CD8-positive, alpha-beta memory T cell (primary cell): ENCODE measurements at places on chromosomes 16 and 17. TPM values are rescaled to one million over a fixed set of nuclear protein-coding genes. Genes with fewer than 3 reads are reported as not detected.

DNA sequence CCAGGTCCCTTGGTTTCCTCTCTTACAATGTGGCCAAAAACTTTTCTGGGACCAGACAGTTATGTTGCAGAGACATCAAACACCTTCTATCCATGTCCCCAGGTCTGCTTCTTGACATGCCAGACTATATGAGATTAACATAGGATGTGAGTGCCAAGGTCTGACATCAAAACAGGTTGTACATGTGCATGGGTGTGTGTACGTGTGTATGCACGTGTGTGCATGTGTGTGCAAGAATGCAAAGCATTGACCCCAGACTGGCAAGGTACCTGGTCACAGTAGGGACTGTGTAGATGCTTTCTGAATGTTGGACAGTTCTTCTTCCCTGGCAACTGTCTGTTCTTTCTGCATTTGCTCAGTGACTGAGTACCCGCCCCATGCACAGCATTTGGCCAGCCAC is 85.6 kb downstream of the NDE1 start:
- no peak for DNase-seq

Gene UTS2R
- not detected for total RNA-seq

Gene RAD51C
- total RNA-seq: 95.3 TPM

DNA sequence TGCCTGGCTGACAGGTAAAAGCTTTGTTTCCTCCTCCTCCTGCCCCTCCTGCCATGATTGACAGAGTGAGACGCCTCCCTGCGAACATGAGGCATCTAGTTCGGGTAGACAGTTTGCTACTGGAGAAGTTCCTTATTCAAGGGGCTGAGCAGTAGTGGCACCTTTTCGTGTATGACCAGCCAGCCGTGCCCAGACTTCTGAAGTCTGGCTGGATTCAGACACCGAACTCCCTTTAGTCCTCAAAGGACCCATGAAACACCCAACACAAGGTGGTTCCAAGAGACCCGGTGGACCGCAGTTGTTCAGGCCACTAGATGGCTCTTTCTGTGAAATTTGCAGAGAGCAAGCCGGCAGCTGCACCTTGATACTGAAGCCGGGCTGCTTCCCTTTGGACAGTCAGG is 192.8 kb downstream of the XYLT1 start:
- DNase-seq: no peak

- DNase-seq: no peak
Measured at GRCh38 chr16:78584213-78584860, 484.9 kb downstream of the WWOX start.

- DNase-seq: no peak
Measured at GRCh38 chr17:65852911-65853310, 291.5 kb upstream of the AXIN2 start.

Gene PHOSPHO1
- not detected for total RNA-seq

Gene TERB1
- total RNA-seq: 0.20 TPM

DNA sequence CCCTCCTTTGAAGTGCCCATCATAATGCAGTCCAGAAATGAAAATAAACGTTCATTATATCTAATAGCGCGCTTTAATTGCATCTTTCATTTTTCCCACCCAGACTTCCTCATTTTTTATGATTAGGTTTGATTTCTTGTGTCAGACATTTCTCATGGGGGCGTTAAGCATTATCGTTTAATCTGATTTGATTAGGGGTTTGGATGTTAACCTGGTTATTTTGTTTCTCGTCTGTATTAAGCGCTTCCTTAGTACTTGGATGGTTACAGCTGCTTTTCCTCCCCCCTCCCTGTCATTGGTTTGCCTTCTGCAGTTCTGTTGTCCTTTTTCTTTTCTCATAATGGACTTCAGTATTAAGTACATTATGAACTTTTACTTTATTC is 540 bp downstream of the MFSD11 start:
- no peak for DNase-seq

DNA sequence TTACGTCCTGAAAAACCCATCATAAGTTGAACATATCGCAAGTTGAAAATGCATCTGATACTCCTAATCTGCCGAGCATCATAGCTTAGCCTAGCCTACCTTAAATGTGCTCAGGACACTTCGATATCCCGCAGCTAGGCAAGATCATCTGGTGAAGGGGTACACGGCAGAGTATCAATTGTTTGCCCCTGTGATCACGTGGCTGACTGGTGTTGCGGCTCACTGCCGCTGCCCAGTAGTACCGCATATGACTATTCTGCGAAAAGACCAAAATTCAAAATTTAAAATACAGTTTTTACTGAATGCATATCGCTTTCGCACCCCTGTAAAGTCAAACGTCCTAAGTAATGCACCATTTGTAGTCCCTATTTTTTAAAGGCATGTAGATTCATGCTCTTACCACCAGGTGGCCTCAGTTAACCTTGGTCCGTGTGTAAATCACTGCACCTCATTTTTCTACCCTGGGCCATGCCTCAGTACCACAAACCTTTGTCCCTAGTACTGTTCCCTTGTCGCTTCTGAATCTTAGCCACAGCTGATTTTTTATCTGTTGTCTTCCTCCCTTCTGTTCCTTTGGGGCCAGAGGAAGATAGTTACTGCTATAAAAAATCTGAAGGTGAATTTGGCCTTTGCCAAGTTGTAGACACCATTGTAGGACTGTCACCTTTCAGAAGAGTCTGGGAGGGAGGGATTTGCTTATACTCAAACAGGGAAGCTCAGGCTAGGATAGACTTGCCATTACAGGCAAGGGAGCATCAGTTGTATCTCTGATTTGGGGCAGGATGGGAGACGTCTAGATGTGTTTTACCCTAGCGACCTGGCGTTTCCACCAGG is 34.4 kb downstream of the WWP2 start:
- DNase-seq: no peak

DNA sequence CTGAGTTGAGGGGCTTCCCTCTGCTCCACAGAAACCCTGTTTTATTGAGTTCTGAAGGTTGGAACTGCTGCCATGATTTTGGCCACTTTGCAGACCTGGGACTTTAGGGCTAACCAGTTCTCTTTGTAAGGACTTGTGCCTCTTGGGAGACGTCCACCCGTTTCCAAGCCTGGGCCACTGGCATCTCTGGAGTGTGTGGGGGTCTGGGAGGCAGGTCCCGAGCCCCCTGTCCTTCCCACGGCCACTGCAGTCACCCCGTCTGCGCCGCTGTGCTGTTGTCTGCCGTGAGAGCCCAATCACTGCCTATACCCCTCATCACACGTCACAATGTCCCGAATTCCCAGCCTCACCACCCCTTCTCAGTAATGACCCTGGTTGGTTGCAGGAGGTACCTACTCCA is 26.0 kb downstream of the STH start:
- DNase-seq: no peak

DNA sequence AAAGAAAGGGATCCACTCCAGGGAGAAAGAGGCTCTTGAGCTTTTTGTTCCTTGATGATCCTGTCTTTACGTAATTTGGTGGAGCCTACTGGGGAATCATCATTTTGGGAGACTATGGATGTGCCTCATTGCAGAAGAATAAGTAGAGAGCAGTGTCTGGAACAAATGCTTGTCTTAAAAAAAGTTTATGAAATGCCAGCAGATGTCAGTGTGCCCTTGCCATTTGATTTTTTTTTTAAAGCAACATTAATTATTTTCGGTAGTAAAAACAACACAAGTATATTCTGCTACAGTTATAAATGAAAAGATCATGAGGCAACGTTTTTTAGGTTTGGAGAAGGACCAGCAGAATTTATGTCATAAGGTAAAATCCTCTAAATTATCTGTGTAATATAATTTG is 934.8 kb upstream of the EEF2KMT start:
- DNase-seq: no peak

DNA sequence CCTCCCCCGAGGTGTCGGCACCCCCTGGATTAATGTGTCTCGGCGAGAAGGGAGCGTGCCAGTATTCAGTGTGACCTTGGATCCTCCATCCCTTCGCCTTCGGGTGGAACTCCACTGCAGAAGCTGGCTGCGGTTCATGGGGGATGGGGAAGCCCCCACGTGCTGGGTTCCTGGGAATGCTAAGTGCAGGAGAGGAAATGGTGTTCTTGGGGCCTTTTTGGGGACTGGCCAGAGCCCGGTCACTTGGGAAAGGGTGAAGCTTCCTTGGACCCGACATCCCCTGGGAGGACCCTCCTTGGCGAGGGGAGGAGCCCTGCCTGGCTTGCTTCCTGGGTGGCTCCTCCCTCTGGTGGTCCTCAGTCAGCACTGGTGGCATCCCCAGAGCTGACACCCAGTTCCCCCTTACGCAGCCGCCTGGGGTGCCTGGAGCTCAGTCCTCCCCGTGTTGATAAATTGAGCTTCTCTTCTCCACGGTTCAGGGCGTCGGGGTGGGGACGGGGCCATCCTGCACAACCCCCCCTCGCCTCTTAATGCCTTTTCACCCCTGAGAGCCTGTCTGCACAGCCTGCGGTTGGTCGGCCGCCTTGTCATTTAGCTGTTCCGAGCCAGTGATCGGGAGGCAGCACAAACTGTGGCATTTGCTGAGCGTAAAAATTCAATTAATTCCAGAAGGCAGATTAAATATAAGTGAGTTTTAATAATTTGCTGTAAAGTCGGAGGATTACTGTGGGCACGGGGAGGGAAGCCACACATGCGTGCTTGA is 30.7 kb upstream of the GSE1 start:
- DNase-seq: no peak

DNA sequence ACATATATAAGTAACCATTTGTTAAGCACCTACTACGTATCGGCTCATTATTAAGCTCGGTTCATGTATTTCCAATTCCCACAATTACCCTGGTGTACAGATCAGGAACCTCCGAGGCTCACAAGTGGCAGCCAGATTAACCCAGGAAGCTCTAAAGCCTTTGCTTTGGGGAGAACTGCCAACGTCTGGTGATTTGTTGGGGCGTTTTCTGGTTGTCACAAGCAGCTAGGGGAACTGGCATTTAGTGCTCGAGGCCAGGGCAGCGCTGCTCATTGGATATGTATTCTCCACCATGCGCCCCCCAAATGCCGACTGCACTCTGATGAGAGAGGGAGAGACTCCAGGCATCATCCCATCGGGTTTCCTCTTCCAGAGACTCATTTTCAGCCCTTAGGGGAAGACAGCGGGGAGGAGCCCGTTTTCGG is 541 bp downstream of the ZNF18 start:
- peak; percentile 25 for DNase-seq

DNA sequence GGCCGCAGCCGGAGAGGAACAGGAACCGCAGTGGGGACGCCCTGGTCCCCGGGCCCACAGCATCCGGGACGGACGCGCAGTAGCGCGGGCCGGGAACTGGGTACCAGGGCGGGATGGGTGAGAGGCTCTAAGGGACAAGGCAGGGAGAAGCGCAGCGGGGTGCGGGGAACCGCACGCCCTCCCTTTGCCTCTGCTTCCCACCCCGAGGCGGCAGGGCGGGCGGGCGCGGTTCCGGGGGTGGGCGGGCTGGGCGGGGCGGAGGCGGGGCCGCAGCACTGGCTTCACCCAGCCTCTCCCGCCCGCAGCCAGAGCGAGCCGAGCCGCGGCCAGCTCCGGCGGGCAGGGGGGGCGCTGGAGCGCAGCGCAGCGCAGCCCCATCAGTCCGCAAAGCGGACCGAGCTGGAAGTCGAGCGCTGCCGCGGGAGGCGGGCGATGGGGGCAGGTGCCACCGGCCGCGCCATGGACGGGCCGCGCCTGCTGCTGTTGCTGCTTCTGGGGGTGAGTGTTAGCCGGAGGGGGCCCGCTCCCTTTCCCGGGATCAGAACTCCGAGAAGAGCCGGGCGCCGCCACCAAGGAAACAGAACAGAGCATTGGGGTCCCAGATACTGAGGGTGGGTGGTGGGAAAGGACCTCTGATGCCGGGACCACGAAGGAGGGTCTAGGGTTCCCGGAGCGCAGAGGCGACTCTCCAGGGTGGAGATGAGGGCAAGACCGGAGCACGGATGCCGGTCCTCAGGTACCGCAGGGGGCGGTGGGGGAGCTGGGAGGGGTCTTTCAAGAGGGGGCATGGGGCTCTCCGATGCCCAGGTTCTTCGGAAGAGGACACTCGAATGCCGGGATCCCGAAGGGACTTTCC is at the start of gene NGFR:
Gene NGFR, plus strand, starts transcription at position 308 of the 856 bp plus-strand sequence. Its CDS starts 125 bp downstream, at position 433.
- DNase-seq: peak; percentile 62

- DNase-seq: no peak
Measured at GRCh38 chr17:17719199-17719940, 38.1 kb downstream of the RAI1 start.

Gene ST6GALNAC1
- not detected for total RNA-seq

Gene HSF5
- 5.5 TPM for total RNA-seq

Gene MRPL27
- 87.2 TPM for total RNA-seq

GRCh38 chr17:13002761-13003453 is 14.9 kb downstream of the ELAC2 start:
- DNase-seq: no peak

DNA sequence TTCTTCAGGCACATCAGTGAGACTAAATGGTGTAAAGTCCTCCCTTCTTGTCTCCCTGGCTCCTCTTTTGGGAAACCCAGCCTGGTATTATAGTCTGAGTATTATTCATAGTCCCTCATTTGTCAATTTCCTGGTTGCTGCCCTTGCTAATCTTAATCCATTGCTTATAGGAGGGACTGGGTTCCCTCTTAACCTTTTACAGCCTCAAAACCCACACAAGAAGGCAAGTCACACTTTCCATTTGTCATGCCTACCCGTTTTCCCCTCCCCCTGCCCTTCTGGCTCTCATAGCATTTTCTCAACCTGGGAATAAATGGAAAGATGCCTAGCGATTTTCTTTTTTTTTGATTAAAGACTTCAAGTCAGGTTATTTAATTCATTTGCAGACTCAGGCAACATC is 124.8 kb downstream of the MAP2K6 start:
- DNase-seq: no peak

DNA sequence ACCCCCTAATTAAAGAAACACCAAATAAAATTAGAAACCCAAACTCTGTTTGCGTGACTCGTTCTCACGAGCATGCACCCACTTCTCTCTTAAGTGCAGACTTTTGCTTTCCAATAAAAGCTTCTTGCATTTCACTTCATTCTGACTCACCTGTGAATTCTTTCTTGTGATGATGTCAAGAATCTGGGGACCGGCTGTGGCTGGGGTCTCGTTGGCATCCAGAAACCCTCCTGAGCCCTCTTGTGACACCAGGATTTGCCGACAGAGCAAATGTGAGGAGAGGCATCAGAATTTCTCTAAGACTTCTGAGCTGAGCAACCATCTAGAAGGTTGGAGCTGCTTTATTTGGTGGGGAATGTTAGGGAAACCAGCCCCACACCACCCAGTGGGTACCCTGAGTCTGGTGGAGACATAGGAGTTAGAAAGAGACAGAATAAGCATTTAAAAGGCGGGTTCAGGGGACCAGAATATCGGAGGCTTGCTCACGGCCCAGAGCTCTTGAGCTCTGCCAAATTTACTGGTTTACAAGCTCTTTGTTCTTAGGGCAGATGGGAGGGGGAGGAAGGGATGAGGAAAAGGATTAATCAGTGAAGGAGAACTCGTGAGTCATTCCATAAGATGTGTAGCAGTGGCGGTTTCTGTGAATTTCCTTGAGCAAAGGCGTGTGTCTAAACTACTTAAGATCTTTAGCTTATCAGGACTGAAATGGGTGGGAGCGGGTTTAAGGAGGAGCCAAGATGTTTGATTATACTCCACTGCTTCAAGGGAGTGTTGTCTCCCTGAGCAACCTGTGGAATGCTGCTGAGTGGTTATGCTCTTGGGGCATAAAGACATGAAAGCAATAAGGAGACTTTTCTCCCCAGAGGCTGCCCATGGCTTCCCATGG is 24.2 kb upstream of the TMC5 start:
- no peak for DNase-seq

Gene PITPNM3
- 0.50 TPM for total RNA-seq

Gene TBC1D3G
- not detected for total RNA-seq
